ENCODE measurements at places on chromosomes 6 and 20.

DNA sequence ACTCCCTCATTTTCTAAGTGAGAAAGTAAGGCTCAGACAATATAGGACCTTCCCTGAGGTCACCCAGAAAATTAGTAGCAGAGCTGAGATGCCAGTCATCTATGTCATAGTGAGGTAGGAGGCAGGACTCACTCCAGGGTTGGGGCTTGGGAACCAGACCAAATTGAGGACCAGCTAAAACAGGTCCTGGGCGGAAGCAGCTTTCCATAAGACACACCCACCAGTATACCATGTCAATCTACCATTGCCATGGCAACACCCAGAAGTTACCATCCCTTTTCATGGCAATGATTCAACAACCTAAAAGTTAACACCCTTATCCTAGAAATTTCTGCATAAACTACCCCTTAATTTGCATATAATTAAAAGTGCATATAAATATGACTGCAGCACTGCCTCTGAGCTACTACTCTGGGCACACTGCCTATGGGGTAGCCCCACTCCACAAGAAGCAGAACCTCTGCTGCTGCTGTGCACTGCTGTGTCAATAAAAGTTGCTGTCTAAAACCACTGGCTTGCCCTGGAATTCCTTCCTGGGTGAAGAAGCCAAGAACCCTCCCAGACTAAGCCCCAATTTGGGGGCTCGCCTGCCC lies 30.3 kb upstream of the OCSTAMP start:
- DNase-seq: no peak

- no peak for DNase-seq
These were observed 25.2 kb downstream of the TRIM38 start for GRCh38 chr6:25987845-25988244.

- no peak for DNase-seq
These were observed 1.9 kb downstream of the PPP1R3D start for GRCh38 chr20:59938221-59938620.

DNA sequence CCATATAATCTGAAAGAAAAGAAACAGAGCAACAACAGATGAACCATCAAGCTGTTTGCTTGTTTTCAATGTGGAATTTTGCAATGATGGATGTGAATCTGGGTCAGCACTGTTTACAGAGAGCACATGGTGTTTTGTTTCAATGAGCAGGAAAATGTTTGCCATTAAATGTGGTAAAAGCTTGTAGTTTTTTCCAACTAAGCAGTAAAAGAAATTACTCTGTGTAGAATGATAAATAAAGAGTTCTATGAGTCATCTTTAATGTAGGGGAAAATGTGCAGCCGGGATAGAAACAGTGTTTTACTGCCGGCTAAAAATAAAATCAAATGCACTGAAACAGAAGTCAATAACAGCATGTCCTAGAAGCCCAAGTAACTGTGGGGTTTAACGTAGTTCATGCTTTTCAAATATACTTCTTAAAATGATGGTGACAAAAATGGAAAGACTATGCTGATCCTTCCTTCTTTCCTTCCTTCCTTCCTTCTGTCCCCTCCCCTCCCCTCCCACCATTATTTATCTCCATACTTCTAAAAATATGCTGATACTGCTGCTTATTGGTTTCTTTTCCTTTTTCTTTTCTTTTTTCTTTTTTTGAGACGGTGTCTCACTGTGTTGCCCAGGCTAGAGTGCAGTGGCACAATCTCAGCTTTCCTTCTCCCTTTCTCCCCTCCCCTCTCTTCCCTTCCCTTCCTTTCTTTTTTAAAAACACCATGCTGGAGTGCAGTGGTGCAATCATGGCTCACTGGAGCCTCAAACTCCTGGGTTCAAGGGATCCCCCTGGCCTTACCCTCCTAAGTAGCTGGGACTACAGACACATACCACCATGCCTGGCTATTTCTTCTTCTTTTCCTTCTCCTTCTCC lies 6.3 kb upstream of the NAA20 start:
- DNase-seq: no peak

DNA sequence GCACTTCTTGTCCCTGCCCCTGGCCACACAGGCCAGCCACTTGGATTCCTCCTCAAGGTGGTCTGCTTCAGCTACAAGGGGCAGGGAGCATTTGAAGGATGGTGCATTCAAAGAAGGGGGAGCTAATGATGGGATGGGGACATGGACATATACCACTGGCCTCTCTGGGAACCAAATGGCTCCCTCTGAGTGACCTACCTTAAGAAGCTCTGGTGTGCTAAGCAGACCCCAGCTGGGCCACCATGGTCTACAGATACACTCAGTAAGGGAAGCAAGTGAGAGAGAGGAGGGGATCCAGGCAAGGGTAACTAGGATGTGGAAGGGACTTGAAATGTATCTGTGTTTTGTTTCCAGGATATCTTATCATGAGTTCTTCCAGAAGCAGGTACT lies 62.4 kb downstream of the TTI1 start:
- no peak for DNase-seq

- no peak for DNase-seq
These were observed 243.0 kb upstream of the KHDRBS2 start for GRCh38 chr6:62528894-62529526.

DNA sequence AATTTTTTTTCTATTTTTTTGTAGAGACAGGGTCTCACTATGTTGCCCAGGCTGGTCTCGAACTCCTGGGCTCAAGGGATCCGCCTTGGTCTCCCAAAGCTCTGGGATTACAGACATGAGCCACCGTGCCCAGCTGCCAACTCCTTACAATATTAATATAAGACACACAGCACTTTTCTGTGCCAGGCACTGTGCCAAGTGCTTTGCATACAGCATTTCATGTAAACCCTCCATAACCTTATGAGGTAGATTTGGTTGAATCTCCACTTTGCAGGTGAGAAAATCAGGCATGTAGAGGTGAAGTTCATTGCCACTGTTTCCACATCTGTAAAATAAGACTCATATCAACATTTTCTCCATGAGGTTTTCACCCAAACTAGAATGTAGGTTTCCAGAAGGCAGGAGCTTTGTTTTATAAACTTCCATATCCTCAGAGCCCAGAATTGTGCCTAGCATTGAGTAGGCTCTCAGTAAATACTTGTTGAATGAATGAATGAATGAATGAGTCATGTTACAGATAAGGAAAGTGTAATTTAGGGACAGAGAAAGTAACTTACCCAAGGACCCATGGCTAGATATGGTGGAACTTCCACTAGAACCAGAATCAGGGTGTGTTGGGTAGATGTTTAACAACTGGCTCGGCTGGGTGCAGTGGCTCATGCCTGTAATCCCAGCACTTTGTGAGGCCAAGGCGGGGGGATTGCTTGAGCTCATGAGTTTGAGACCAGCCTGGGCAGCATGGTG lies 3.0 kb upstream of the CTNNBL1 start:
- DNase-seq: no peak

DNA sequence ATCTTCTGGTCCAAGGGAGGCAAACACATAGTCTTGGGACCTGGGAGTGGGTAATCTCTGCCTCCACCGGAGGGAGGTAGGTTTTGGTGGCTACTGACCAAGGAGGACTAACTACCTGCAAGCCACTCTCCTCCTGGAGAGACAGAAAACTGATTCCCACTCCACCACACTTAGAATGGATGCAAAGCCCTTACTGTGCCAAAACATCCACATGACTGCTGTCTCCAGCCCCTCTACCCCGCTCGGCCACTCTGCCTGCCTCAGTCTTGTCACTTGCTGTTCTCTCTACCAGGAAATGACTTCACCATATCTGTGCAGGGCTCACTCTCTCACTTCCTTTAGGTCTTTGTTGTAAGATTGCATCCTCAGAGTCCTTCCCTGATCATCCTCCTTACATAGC lies 129.5 kb upstream of the ARG1 start:
- no peak for DNase-seq

DNA sequence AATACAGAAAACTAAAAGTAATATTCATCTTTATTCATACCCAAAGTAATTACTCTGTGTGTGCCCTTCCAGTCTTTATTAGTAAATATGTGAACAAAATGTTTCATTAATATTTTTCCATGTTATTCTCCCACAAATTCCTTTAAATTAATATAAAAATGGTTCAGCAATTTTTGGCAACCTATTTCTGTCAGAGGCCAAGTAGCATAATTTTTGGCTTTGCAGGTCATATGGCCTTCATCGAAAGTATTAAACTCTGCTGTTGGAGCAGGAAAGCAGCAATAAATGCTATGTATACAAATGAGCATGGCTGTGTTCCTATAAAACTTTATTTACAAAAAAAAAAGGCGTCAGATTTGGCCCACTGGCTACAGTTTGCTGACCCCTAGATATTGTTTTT lies 16.1 kb downstream of the ZC2HC1B start:
- no peak for DNase-seq

DNA sequence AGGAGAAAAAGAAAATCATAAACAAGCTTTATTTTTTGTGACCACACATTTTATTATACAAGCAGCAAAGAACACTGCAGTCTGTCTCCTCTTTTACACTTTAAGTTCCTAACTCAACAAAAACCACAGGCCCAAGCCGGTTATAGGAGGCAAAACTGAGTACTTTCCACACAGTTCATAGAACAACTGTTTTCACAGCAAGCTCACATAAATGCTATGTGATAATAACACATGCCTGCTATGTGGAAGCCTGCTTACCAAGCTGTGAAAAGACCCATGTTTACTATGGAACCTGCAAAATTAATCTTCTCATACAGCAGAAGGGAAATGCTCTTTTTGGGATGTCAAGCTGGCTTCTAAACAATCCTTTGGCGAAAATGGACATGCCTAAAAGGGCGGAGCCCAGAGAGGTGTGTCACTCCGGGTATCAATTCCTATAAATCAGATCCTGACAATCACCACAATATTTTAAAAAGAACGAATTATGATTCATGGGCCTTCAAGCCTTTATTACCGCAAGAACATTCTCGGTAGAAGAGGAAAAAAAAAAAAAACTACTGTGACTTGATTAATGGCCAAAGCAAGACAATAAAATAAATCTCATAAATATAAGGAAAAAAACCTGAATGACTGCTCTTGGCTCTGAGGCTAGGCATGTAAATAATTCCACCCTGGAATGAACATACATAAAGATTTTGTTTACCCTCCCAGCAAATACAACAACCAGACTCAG lies 2.6 kb downstream of the TRERF1 start:
- no peak for DNase-seq

DNA sequence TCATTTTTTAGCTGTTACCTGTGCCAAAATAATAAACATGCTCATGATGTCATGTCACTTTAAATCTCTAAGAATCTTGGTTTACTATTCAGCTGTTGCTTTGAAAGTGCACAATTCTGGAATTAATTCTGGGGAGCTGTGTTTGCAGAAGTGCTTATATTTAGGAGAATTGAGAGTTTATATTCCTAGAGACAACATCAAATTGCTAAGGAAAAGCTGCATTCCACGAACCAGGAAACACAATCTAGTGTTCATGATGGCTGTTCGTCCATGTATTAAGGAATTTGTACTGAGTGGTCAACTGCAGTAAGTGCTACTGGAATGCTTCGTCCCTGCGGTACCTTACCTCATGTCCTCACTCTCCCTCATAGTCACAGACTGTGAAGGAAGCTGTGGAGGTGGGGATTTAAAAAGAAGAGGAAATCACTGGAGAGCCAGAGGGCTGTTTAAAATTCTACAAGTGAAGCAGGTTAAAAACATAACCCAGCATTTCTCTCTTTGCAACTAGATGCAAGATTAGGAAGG lies 161.0 kb downstream of the TRMT11 start:
- no peak for DNase-seq

DNA sequence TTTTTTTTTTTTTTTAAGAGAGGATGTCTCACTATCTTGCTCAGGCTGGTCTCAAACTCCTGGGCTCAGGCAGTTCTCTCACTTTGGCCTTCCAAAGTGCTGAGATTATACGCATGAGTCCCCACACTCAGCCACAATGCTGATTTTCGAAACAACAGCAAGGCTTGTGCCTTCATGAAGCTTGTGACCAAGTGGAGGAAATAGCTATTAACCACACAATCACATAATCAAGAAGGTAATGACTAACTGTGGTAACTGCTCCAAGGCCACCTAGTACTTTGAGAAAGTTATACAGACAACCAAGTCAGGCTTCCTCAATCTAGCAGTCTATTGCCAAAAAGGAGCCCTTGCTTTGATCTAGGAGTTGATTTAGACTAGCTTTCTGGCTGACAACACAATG lies 46.3 kb downstream of the SOD2 start:
- DNase-seq: no peak
